Dermis microvascular lymphatic vessel endothelial cell (primary cell): ENCODE measurements at places on chromosomes 5 and 9. TPM values are rescaled to one million over a fixed set of nuclear protein-coding genes. Genes with fewer than 3 reads are reported as not detected.
A peak's percentile ranks its signal among the peaks of the same experiment; 100 is the strongest.

- no peak for DNase-seq
Measured at GRCh38 chr5:146025114-146025680, 80.2 kb downstream of the PLAC8L1 start.

The PCDHA12 gene
- total RNA-seq, result under 0.01 TPM in 1 of 2 replicates, not detected in the other

DNA sequence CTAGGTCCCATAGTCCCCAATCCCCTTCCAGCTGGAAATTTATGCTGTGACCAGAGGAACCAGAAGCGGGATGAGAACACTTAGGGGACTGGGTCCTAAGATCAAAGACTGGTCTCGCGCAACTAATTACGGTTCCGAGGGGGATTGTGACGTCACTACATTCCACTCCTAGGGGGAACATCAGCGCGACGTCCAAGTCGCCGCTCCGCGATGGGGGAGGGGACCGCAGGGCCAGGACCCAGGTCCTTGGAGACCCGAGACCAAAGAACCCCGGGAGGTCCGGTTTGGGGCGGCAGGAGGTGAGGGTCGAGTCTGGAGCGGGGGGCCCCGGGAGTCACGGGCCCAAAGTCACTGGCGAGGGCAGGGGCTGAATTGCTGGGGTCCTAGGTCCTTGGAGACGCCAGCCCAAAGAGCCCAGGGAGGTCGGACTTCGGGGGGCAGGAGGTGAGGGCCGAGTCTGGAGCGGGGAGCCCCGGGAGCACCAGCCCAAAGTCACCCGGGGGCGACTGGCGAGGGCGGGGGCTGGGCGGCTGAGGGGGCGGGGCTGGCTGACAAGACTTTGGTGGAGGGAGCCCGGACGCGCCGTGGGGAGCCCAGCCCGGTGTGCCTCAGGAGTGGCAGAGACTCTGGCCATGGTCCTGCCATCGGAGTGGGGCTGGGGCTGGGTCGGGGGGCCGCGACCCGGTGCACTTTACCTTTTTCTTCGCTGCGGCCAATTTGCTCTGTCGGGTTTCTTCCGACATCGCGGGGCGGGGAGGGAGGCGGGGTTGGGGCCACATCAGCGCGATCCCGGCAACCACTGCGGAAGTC is at the start of gene GOLGA2:
TSS of gene GOLGA2 (minus strand) at position 810 of the 810 bp plus-strand sequence. CDS start at position 779, 31 bp downstream.
- DNase-seq, result peak; percentile 43

The SLC46A2 gene
- total RNA-seq, result not detected in 2 replicates

- DNase-seq, result peak; percentile 10
Measured at GRCh38 chr5:16888694-16889124, 47.4 kb downstream of the MYO10 start.
